ENCODE measurements at places on chromosomes 11 and 22. TPM values are rescaled to one million over a fixed set of nuclear protein-coding genes. Genes with fewer than 3 reads are reported as not detected.

GRCh38 chr11:58898106-58898505 is 41.2 kb upstream of the GLYATL1 start:
- DNase-seq = no peak

DNA sequence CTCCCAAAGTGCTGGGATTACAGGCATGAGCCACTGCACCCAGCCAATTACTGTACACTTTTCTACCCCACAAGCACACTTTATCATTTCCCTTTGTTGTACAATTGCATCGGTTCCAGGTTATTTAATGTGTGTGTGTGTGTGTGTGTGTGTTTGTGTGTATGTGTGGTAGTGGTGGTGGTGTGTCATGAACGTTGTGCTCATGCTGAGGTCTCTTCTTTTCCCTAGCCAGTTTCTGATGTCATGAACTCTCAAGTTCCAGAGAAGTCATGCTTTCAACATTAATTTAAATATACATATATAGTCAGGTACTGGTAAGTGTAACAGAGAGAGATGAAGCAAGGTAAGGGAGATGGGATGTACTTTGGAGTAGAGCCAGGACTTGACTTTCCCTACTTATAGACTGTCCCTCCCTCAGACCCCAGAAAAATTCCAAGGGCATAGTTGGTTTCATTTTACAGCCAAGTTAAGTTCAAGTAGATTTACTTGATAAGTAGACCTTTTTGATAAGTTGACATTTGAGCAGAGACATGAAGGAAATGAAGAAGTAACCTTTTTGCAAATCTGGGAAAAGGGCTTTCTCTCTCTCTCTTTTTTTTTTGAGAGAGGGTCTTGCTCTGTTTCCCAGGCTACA is 42.7 kb downstream of the WEE1 start:
- peak; percentile 18 for DNase-seq

DNA sequence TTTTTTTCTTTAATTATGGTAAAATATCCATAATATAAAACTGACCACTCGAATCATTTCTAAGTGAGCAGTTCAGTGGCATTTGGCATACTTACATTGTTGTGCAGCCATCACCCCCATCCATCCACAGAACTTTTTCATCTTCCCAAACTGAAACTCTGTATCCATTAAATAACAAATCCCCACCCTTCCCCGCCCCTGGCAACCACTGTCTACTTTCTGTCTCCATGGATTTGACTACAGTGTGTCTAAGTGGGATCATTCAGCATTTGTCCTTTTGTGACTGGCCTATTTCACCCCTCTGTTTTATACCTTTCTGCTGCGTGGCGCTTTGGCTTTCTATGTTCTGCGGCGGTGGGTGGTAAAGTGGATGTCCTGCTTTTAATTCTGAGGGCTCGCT is 49.1 kb downstream of the RTN4R start:
- DNase-seq = no peak

- no peak for DNase-seq
These were observed 13.5 kb downstream of the MYEOV start for GRCh38 chr11:69307421-69307820.

- DNase-seq = peak; percentile 88
These were observed 44.8 kb downstream of the ENDOD1 start for GRCh38 chr11:95134491-95134890.

DNA sequence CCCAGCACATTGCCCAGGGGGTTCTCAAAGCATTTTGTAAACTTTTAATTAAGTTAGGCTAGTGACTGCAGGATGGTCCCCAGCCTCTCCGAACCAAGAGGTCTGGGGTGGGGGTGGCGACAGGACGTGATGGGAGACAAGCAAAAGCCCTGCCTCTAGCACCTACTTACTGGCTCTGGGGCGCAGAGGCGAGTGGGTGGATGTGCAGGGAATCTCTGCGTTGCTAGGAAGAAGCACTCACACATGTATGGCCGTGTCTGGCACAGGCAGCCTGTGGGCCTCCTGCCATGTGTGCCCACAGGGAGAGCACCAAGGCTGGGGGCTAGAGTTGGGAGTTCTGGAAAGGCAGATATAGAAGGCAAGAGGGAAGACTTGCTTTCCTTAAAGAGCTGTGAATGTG is 6.3 kb downstream of the OPCML start:
- DNase-seq = no peak

DNA sequence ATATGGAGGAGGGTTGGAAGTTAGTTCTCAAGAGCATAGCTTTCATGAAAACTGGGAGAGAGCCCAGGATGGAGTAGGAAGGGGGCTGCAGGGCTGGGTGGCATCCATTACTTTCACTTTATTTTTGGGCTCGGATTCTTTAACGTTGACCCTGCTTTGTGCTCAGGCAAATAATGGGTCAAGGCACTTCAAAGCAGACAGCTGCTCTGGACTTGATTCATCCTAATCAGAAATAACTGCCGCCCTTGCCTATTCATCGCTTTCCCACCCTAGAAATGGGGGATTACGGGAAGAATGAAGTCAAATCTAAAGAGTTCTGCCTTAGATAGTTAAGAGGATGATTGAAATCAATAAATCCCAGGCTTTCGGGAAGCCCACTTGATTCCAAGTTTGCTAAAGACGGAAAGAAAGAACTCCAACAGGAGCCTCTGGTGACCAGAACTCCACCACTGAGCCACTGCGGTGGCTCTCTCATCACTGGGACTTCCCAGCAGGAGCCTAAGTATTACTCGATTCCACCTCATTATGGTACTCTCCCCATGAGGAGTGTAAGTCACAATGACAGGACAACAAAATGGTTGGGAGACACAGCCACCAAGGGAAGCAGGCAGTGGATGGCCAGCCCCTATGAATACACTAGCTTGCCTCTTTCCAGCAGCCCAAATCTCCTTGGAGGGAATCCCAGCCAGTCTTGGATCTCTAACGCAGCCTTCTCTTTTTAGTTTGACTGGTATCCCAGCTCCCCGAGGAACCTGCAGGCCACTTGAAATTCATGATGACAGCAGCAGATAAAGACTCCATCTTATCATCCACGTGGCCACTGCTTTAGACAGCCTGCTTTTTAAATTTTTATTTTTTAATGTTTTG is 815.5 kb downstream of the NTM start:
- DNase-seq = no peak

DNA sequence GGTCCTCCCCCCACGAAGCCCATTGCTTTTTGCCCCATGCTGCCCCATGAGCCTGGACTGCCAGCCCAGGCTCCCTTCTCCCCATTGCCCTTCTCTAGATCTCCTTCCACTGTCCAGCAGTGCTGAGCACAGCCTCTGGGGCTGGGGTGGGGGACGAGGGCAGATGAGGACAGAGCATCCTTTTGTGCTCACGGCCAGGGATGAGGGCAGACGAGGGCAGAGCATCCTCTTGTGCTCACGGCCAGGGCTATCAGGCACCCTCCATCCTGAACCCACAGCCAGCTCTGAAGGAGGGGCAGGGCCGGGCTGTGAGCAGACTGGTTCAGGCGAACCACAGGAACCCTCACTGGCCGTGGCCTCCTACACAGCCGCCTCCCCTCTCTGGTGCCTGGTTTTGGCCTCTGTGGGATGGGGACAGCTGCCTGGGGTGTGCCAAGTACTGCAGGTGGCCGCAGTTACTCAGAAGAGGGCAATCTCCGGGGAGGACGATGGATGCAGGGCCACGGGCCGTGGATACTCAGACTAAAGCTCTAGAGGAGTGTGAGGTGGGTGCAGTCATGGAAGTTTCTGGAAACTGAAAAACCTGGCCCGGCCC is 1258.8 kb downstream of the BRD1 start:
- DNase-seq = no peak

- no peak for DNase-seq
These were observed 1.1 kb downstream of the DPF2 start for GRCh38 chr11:65334696-65335295.

DNA sequence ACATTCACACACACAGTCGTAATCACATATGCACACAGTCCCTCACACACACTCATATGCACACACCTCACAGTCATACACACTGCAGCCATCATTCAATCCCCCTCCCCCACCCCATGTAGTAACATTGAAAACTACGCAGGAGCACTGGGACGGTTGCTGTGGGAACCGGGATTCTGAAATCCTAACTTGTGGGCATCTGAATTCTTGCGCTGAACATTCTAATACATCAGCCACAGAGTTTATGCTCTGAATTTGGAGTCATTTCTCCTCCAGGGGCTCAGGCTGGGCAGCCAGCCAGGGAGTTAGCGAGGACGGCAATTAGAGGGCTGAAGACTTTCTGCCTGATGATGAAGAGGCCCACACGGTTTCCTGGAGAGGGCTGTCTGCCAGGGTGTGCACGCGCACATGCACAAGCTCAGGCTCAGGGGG is 32.7 kb downstream of the CD6 start:
- no peak for DNase-seq

DNA sequence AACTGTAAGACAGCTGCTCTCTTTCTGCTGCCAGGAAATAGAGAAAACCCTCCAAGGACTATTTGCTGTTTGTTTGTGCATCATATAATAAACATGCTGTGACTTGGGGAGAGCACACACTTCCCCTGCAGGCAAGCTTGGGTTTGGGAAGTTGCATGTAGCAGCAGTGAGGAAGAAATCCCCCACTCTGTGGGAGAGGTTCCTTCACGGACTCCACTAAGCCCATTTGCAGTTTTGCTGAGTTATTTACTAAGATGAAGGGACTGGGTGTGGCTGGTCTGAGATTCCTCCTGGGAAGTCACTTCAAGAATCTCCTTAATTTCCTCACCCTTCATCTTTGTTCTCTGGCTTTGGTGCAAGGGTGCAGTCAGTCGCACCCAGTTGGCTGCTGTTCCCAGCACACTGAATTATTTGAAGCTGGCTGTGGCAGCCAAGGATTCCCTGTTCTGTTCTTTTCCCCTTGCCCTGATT is 104.9 kb downstream of the ARFGAP2 start:
- no peak for DNase-seq

DNA sequence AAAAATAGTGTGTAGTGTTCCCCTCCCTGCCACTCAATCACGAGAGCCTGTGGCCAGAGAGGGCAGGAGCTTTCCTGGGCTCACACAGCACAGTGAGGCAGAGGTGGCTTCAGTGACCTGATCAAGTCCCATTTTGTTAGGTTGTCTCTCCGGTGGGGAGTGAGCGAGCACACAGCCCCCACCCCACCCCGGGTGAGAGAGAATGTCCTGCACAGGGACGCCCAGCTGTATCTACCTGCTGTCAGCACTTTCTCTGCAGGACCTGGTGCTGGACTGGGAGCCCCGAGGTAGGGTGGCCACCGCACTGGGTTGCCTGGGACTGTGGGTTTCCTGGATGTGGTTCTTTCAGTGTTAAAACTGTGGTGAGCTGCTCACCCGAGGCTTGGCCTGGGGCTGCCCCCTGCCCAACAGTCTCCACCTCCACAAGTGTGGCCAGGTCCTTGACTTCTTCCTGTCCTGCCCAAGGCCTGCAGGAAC is 6.1 kb downstream of the CAPN5 start:
- no peak for DNase-seq

- DNase-seq = no peak
These were observed 60.6 kb downstream of the PPP6R2 start for GRCh38 chr22:50403701-50404101.

DNA sequence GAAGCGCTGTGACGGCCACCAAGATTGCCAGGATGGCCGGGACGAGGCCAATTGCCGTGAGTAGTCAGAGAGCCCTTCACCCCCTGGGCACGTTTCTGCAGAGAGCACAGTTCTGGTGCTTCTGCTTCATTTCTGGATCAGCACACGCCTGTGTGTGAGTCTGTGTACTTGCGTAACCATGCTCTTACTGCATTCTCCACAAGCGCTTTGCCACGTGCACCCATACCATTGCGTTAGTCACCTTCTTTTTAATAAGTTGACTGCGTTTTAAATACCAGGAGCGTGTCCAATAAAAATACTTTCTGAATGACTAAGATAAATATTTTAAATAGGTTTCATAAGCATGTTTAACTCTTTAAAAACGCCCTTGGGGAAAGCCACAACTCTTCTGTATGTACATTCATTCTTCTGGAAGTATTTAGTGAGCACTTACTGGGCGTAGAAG is 143.0 kb upstream of the SORL1-AS1 start:
- DNase-seq = peak; percentile 92

GRCh38 chr11:80621871-80622270 is 1181.0 kb upstream of the TENM4 start:
- DNase-seq = no peak

- peak; percentile 89 for DNase-seq
These were observed 655.9 kb upstream of the TENM4 start for GRCh38 chr11:80096736-80097135.

GRCh38 chr11:12784445-12784844 is 110.2 kb downstream of the TEAD1 start:
- no peak for DNase-seq

DNA sequence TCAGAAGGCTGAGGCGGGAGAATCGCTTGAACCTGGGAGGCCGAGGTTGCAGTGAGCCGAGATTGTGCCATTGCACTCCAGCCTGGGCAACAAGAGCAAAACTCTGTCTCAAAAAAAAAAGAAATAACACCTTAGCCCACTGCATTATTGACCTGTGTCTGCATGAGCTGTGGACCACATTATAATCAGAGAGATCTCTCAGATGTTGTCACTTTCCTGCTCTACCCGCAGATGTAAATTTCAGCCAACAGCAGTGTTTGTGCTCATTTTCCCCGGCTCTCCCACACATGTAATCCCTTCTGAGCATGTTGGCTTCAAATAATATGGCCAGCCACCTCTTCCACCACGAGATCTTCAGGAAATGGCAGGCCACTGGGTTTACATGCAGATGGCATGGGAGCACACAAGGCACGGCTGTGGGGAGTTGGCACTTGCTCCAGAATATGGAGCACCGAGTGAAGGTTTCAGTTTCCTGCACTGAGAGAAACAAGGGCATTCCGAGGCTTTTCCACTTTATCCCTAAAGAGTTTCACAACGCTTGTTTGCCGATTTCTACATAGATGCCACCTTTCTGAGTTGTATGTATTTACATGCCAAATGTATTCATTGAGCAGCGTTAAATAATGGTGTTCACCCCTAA is 19.7 kb downstream of the CDPF1 start:
- no peak for DNase-seq

- peak; percentile 71 for DNase-seq
These were observed 11.8 kb downstream of the TBC1D10A start for GRCh38 chr22:30314915-30315314.

The OTUB1 gene
- 80.1 TPM for total RNA-seq

The FIBP gene
- 187 TPM for total RNA-seq

The POU2F3 gene
- total RNA-seq = not detected

The ILK gene
- total RNA-seq = 149 TPM

The HBD gene
- total RNA-seq = not detected

The PYGM gene
- 0.02 TPM for total RNA-seq

The GNG3 gene
- not detected for total RNA-seq

The KREMEN1 gene
- total RNA-seq = 0.92 TPM
